ENCODE measurements at places on chromosomes 2 and 18.

DNA sequence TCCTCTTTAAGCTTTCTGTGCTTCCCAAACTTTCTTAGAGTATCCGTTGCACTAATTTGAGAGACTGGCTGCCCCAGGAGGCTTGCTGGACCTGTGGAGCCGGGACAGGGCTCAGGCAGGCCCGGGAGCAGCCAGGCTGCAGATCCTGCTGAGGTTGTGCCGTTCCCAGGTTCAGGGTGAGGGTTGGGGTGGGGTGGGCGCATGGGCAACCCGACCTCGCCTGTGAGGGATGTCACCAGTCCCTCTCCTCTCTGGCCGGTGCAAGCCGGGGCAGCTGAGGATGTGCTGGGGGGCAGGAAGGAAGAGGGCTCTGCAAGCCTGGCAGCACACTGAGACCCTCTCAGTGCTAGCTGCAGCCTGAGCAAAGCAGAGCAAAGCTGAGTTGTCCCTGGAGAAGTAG lies 57.6 kb downstream of the DYSF start:
- no peak for DNase-seq

- no peak for DNase-seq
These were observed 106.3 kb downstream of the RNF144A start for GRCh38 chr2:7023542-7023941.

DNA sequence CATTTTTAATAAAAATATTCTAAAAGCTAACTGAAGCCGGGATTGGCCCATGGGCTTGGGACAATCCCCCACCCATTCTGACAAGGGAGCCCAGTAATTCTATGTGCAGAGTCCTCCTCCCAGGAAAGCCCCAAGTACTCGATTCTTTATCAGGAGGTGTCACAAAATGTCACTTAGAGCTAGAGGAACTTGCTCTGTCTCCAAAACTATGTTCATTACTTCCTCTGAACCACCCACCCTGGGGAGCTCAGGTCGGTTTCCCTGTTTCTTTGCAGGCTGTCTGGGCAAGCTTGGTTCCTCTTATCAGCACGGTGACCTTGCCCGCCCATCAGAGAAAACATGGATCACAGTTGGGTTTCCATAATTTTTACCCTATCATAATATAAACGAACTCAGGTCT lies 430.6 kb upstream of the ID2 start:
- no peak for DNase-seq

- DNase-seq, result no peak
These were observed 34.9 kb downstream of the DNMT3A start for GRCh38 chr2:25306777-25307368.

DNA sequence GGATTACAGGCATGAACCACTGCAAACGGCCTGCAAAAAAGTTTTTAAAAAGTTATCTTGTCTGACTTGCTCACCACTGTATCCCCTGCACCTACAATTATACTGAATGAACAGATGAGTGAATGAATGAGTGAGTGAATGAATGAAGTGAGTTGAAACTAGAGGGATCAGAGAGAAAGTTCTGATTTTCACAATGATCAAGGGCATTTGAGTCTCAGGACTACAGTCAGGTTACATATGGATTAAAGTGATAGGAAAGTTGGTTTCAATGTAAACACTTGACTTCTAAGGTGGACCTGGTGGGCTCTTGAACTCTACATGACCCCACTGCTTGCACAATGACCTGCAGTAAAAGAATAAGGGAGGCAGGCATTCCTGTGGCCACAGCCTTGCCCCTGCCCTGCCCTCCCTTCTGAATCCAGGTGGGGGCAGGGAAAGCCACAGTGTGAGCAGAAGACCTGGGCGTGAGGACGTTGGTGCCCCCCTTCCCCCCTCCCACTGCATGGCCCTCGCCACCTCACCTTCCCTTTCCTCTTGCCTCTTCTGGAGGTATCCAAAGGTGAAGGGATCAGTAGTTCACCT lies 10.7 kb downstream of the C2orf80 start:
- DNase-seq, result peak; percentile 34

GRCh38 chr2:8413589-8414135 lies 268.2 kb upstream of the ID2 start:
- no peak for DNase-seq

DNA sequence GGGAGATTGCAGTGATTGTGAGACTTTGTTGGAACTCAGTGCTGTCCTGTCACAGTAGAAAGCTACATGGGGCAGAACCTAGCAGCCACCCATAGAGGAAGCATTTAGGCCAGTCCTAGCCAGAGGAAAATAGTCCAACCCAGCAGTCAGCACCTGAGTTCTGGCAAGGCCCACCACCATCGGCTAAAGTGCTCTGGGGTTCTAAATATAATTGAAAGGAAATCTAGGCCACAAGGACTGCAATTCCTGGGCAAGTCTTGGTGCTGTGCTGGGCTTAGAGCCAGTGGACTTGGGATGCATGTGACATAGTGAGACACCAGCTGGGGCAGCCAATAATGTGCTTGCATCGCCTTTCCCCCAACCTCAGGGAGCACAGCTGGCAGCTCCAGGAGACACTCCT lies 28.9 kb upstream of the ACTR2 start:
- DNase-seq, result peak; percentile 9

DNA sequence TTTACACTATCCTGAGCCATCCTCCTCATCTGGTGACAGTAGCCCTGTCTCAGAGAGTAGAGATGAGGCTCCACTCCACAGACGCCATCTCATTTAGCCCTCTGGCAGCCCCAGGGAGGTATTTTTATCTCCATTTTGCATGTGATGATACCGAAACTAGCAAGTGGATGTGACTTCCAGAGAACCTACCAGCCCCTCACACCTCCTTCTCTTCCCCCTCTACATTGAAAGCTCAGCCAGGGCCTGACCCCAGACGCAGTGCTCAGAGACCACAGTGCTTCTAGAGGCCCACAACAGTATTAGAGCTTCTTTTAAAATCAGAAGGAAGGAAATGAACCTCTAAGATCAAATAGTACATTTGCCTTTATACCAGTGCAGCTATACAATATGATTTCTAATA lies 8.3 kb downstream of the GYPC start:
- no peak for DNase-seq

GRCh38 chr2:83933749-83934148 lies 525.3 kb downstream of the SUCLG1 start:
- no peak for DNase-seq

- DNase-seq, result no peak
These were observed 29.7 kb upstream of the CHST9 start for GRCh38 chr18:27214831-27215230.

GRCh38 chr18:36403896-36404820 lies 106.6 kb downstream of the FHOD3 start:
- no peak for DNase-seq

- DNase-seq, result no peak
These were observed 209.4 kb upstream of the RASGRP3 start for GRCh38 chr2:33267043-33267442.

- no peak for DNase-seq
These were observed 60.7 kb downstream of the CDC42EP3 start for GRCh38 chr2:37610638-37611289.

- DNase-seq, result no peak
These were observed 40.5 kb upstream of the GAREM1 start for GRCh38 chr18:32511147-32511546.

GRCh38 chr2:184004289-184004947 lies 593.9 kb upstream of the ZNF804A start:
- no peak for DNase-seq

GRCh38 chr2:104388296-104388695 lies 465.6 kb upstream of the POU3F3 start:
- no peak for DNase-seq

DNA sequence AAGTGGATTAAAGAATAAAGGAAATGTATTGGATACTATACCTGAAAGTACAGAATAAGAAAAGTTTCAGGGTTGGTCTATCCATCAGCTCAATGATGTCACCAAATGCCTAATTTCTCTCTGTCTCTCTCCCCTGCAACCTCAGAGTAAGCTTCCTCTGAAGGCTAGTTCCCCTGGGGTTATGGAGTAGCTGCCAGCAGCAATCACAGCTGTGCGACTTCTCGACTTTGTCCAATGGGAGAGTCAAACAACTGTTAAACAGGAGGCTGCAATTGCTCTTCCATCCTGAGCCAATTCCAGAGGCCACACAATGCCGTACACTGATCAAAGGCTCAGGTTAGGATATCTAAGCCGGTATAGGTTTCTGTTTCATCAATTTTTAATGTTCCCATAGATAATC lies 95.3 kb upstream of the FANCL start:
- DNase-seq, result no peak

GRCh38 chr18:59372975-59373374 lies 13.9 kb upstream of the LMAN1 start:
- DNase-seq, result no peak

DNA sequence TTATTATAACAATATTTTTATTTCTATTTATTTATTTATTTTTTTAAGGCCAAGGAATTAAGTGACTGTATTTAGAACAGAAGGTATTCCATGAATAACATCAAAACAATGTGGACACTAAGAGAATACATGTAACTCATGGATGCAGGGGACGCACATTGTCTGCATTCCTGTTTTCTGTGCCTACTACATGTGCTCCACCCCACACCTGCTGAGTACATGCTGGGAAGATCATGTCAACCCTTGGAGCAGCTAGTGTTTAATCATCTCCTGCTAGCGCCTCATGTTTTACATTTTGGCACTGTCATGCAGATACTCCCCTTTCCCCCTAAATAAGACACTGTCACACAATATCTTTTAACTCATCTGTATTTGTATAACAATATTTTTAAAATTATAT lies 29.3 kb downstream of the DPYSL5 start:
- DNase-seq, result no peak

- DNase-seq, result peak; percentile 85
These were observed 23.6 kb downstream of the ANKRD44 start for GRCh38 chr2:197286805-197287595.

GRCh38 chr2:188132385-188132784 lies 159.3 kb upstream of the GULP1 start:
- no peak for DNase-seq

DNA sequence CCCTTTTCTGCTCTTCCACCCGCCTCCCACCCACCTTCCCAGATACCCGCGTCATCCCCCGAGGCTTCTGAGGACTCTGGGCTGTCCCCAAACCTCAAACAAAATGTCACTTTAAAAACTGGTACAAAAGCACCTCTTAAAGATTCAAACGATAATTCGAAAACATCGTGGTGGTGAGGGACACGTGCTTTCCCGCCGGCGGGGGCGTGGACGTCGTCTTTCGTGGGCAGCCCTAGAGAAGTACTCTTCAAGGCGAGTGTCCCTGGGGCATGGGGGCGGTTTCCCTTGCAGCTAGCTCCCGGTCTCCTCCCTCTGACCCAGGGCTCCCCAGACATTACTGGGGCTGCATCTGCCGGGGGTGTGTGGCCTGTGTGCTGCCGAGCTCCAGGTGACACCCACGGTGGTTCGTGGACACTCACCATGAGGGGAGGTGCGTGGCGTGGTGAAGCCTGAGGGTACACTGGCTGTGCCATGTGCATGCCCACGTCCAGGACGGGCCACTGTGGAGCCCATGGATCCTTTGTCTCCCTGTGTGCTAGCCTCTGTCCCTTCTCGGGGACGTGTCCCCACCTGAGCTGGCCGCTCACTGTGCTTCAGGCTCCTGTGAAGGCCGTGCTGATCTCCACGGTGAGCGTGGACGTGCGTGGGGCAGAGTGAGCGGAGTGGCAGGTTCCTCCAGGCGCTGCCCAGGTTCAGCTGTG lies 117.8 kb downstream of the NFATC1 start:
- no peak for DNase-seq

GRCh38 chr18:9446839-9447238 lies 28.5 kb upstream of the RALBP1 start:
- DNase-seq, result peak; percentile 54

- peak; percentile 8 for DNase-seq
These were observed 68.3 kb downstream of the CRACDL start for GRCh38 chr2:98867539-98868309.

DNA sequence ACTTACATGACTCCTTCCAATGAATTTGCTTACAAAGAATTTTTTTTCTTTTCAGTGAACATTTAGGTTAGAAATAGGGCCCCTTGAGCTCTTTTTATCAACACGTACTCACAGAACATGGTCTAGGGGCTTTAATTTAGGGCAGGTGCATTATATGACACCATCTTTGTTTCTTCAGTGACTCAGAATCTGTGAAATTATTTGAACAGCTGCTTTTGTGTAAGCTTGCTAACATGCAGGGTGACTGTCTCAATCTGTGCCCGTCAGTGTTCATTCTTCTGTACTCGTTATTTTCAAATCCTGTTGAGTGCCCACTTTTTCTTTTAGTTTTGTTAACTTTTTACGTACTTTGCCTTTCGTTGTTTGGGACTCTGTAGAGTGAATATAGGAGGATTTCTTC lies 52.8 kb upstream of the CABYR start:
- DNase-seq, result no peak

DNA sequence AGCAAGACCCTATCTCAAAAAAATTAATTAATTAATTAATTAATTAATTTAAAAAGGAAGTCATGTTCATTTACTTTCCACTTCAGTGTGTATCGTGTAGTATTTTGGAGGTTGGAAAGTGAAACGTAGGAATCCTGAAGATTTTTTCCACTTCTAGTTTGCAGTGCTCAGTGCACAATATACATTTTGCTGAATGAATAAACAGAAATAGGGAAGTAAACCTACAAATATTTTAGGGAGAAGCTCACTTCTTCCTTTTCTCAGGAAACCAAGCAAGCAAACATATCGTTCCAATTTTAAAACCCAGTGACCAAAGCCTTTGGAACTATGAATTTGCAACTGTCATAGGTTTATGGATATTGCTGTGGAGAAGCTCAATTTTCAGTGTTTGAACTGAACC lies 27.8 kb downstream of the SLC14A1 start:
- no peak for DNase-seq

GRCh38 chr2:39289609-39290008 lies 45.8 kb upstream of the CDKL4 start:
- peak; percentile 64 for DNase-seq
